Osteocyte (in vitro differentiated cells): ENCODE measurements at places on chromosomes 2 and 18.

- DNase-seq, result peak; percentile 60
Observed at GRCh38 chr18:7158216-7158615, 40.6 kb upstream of the LAMA1 start.

- no peak for DNase-seq
Observed at GRCh38 chr2:85281553-85281952, 46.2 kb downstream of the TGOLN2 start.

DNA sequence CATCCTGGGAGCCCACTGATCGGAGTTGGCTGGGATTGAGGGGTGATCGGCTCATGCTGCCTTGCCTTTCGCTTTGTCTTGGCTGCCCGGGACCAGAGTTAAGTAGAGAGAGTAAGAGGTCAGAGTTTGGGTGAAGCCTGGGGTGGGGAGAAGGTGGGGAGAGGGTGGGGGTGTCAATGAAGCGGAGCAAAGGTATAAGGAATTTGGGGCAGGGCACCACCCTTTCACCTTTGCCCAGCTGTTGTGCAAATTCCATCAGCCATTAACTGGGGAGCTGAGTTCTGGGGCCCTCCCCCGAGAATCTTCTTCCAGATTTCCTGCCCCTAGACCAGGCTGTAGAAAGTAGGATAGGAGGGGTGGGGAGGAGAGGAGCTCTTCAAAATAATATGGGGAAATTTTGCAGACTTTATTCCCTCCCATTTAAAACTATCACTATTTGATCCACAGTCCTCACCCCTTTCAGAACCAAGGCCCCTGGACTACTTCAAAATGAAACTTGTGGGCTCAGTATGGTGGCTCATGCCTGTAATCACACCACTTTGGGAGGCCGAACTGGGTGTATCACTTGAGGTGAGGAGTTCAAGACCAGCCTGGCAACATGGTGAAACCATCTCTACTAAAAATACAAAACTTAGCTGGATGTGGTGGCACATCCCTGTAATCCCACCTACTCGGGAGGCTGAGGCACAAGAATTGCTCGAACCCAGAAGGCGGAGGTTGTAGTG, at the start of gene SLC23A3:
Gene SLC23A3, minus strand, starts transcription at position 100 of the 725 bp plus-strand sequence. Its CDS starts 45 bp downstream, at position 55.
- no peak for DNase-seq

DNA sequence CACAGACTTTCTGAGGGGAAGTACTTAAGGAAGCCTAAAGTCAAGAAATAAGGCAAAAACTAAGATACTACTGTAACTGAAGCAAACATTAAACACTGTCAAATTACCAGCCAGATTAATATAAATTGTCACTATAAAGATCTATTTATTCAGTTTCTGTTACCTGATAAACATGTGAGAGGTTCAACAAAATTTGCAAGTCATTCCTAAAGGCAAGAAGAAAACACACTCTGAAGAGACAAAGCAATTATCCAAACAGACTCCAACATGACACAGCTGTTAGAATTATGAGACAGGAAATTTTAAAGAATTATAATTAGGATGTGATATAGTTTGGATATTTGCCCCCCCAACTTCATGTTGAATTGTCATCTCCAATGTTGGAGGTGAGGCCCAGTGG, 140.4 kb upstream of the COL3A1 start:
- DNase-seq, result no peak

- DNase-seq, result no peak
Observed at GRCh38 chr2:120804459-120804858, 68.8 kb downstream of the GLI2 start.

- no peak for DNase-seq
Observed at GRCh38 chr2:97747285-97747684, 33.9 kb downstream of the ZAP70 start.

DNA sequence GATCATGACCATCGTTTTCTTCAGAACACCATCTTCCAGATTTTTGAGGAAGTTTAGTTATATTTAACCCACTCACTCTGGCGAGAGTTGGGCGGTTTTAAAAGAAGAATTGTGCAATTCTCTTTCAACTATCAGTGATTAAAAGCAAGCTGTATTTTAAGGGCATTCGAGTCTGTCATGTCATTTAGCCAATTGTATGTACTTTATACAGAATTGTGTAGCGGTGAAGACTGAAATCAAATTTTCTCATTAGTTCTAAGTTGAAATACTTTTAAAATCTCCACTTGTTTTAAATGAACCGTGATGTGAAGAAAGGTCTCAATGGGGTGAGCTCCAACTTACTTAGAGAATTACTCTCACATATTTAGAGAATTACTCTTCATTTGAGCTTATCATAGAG, 214.6 kb upstream of the DTNA start:
- no peak for DNase-seq
